ENCODE measurements at places on chromosomes 16 and 17. TPM values are rescaled to one million over a fixed set of nuclear protein-coding genes. Genes with fewer than 3 reads are reported as not detected.
A peak's percentile ranks its signal among the peaks of the same experiment; 100 is the strongest.

DNA sequence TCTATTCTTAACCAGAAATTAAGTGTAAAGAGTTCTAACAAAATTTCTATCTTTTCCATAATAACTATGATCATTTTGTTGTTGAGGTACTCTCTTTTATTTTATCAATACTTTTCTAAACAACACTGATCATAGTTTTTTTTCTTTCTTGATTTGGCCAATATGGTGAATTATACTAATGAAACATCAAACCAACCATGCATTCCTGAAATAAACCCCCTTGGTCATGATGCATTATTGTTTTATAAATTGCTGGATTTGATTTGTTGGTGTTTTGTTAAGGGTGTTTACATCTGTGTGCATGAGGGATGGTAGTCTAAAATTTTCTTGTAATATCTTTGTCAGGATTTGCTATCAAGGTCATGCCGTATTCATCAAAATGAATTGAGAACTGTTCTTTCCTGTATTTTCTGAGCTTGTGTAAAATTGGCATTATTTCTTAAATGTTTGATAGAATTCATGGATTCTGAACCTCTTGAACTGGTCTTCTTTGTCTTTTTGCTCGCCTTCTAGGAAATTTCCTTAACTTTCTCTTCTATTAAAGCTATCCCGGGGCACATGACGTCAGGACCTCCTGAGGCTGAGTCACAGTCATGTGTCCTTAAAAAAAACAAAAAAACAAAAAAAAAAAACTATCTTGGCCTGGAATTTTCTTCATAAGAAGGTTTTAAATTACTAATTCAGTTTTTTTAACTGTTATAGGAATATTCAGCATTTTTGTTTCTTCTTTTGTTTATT, 3.9 kb upstream of the TRIM25 start:
- no peak for DNase-seq

DNA sequence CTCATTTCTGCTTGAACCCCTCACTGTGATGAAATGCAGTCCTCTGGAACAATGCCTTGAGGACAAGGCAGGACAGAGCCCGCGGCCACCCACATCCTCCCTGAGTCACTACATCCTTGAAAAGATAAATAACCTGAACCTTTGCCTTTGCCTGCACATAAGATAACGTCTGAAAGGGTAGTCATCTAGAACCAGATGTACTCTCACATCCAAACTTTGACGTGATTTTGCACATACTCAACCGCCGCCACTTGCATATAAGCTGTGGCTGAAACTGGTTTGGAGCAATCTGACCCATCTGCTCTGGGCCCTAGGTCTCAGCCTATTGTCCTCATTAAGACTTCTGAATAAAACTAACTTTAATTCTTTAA, 252.1 kb downstream of the PHKB start:
- peak; percentile 93 for DNase-seq

ZSCAN10 gene
- total RNA-seq = not detected

IGSF6 gene
- total RNA-seq = not detected

DNAAF8 gene
- total RNA-seq = 0.17 TPM

- DNase-seq = no peak
Observed at GRCh38 chr16:89827383-89828198, 684 bp upstream of the SPIRE2 start.

DNA sequence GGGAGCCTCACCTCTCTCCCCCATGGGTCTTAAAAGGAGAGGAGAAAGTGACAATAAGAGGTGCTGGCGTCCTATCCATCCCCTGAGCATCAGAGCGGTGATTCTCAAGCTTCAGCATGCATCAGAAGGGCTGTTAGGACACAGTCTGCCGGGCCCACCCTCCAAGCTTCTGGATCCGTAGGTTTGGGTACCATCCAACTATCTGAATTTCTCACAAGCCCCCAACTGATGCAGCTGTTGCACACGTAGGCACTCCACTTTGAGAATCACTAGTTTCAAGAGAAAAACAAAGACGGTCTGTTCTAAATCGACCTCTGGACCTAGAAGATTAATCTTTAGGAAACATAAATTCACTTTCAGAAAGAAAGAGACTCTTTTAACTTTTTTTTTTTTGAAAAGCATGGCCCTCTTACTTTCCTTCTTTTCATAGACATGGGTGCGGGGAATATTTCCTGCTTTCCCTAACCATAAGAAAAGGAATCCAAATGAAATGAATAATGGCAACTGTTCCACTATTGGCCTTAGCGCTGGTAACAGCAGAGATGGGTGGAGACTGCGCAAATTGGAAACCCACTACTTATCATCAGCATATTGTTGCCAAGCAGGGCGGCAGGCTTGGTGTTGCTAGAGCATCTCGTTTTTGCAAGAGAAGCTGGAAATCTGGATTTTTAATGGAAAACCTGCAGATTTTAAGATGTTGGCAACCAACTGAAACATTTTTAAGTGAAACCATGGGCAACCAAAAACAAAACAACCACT, 144.4 kb downstream of the GAS7 start:
- no peak for DNase-seq

- no peak for DNase-seq
Observed at GRCh38 chr17:58756246-58757161, 850 bp downstream of the PPM1E start.

GRCh38 chr16:58582971-58583765, 46.5 kb downstream of the CNOT1 start:
- no peak for DNase-seq

CTF1 gene
- 2.1 TPM for total RNA-seq

- no peak for DNase-seq
Observed at GRCh38 chr17:77854083-77854758, 104.3 kb upstream of the TNRC6C start.

GRCh38 chr17:78197147-78197832, 10.1 kb downstream of the AFMID start:
- DNase-seq = peak; percentile 12

- peak; percentile 51 for DNase-seq
Observed at GRCh38 chr17:49548506-49549310, 27.0 kb upstream of the NXPH3 start.

DNA sequence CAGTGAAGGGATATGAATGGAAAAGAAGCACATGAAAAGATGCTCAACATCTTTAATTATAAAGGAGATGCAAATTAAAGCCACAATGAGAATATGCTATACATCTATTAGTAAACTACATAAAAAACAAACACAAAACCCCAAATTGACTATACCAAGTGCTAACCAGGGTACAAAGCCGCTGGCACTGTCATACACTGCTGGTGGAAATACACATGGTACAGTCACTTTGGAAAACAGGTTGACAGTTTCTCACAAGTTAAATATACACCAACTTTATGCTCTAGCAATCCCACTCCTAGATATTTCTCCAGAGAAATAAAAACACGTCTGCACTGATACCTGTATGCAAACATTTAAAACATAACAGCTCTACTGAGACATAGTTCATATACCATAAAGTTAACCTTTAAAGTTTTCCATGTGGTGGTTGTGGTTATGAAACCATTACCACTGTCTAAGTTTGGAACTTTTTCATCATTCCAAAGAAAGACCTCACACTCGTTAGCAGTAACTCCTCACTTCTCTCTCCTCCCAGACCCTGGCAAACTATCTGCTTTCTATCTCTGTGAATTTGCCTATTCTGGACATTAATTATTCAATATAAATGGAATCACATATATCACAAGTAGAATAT, 42.7 kb downstream of the ADGRG5 start:
- no peak for DNase-seq

MPP2 gene
- total RNA-seq = 1.8 TPM

- no peak for DNase-seq
Observed at GRCh38 chr16:72429671-72430081, 257.7 kb upstream of the PMFBP1 start.

AXIN2 gene
- total RNA-seq = not detected

IGF2BP1 gene
- 0.17 TPM for total RNA-seq

OR3A3 gene
- total RNA-seq = not detected

RAMP2 gene
- total RNA-seq = not detected

GRCh38 chr16:3513892-3514583, 13.2 kb downstream of the CLUAP1 start:
- DNase-seq = peak; percentile 82

GRCh38 chr17:19470530-19471261, 59.7 kb downstream of the RNF112 start:
- no peak for DNase-seq

DNA sequence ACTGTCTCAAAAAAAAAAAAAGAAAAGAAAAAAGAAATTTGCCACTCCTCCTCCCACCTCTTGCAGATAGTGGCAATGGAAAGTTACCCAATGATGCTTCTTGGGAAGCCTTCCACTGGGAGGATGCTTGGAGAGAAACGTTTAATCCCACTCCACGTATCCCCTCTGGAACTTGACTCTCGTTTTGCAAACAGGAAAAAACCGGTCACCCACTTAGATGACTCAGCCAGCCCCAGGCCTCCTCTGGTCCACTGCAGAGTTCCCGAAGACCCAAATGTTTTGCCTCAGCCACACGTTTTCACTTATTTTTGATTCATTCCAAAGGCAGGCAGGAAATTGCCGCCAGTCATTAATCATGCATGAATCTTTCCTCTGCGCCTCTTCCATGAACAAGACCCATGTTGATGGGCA, 9.3 kb upstream of the TNFRSF17 start:
- DNase-seq = peak; percentile 52

GJC1 gene
- total RNA-seq = 7.0 TPM

CCL16 gene
- total RNA-seq = not detected

DNA sequence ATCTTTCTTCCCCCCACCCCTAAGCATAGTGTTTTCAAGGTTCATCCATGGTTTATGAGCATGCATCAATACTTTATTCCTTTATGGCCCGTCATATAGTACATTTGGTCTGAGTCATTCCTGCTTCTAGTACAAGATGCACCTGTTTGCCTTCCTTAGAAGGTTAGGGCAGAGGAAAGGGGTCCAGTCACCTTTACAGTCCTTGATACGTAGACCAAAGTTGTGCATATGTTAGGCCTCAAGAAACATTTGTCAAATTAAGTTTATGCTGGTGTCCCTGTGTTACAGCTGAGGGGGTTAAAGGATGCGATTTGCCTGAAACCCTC, 1.4 kb downstream of the CYB5D2 start:
- no peak for DNase-seq

All from mammary epithelial cell (primary cell).